DMS79 (cell line): ENCODE measurements at places on chromosomes 6 and 20.

GRCh38 chr6:141968632-141969031, 164.1 kb upstream of the GJE1 start:
- DNase-seq, result no peak

DNA sequence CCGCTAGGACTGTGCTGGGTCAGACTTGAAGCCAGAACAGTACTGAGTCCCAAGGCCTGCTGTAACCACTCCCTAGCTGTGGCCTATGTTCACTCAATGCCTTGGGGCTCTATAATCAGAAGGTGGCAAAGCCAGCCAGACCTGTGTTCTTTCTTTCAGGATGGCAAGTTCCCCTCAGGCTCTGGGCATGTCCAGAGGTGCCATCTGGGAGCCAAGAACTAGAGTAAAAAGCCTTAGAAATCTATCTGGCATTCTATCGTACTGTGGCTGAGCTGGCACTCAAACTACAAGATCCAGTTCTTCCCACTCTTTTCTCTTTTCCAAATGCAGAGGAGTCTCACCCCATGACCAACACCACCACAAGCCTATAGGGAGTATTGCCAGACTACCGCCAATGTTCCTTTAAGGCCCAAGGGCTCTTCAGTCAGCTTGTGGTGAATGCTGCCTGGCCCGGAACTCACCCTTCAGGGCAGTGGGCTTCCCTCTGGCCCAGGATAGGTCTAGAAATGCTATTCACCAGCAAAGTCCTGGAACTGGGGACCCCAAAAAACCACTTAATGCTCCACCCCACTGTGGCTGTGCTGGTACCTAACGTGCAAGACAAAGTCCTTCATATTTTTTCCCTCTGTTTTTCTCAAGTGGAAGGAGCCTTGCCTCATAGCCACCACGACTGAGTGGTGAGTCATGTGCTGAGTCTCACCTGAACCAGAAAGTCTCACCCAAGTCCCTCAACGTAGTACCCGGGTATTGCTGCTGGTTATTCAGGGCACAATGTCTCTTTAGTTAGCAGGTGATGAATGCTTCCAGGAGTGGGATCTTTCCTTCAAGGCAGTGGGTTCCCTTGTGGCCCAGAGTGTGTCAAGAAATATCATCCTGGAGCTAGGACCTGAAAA, 8.6 kb upstream of the SIRPB2 start:
- no peak for DNase-seq

- DNase-seq, result no peak
Measured at GRCh38 chr20:4369798-4370124, 351.9 kb upstream of the PRND start.

- no peak for DNase-seq
Measured at GRCh38 chr20:58429303-58429702, 40.3 kb downstream of the VAPB start.

- no peak for DNase-seq
Measured at GRCh38 chr6:6414931-6415330, 94.5 kb upstream of the F13A1 start.

DNA sequence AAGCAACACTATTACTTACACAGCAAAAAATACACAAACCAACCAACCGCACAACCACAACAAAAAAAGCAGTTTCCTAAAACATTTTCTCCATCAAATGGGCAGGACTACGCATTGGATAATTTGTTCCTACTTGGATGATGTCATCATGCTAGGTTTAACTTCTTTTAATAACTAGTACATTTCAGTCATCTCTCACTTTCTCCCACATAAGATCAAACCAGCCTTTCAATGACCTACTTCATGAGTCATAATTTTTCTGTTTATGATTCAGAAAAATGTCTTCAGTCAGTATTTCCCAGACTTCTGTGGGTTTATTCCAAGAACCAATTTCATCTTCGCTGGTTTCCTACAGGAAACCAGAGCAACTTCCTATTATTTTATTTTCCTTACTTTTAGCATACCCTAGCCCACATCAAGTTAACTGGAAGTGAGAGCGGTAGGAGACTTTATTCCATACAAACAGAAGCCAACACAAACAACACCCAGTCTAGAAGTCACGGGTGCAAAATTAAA, 134.2 kb downstream of the GMDS start:
- DNase-seq, result no peak

- no peak for DNase-seq
Measured at GRCh38 chr6:45001663-45002062, 326.5 kb upstream of the RUNX2 start.

- DNase-seq, result no peak
Measured at GRCh38 chr6:25042536-25042935, 106.8 kb upstream of the RIPOR2 start.

GRCh38 chr6:30735668-30736314, 6.7 kb downstream of the FLOT1 start:
- DNase-seq, result no peak

- no peak for DNase-seq
Measured at GRCh38 chr6:37540390-37540789, 40.7 kb upstream of the CCDC167 start.

- DNase-seq, result peak; percentile 10
Measured at GRCh38 chr20:16528078-16528477, 45.2 kb downstream of the KIF16B start.

GRCh38 chr6:165774903-165775601, 112.0 kb upstream of the PDE10A start:
- no peak for DNase-seq

- DNase-seq, result peak; percentile 36
Measured at GRCh38 chr6:134447423-134447822, 129.5 kb upstream of the SGK1 start.

DNA sequence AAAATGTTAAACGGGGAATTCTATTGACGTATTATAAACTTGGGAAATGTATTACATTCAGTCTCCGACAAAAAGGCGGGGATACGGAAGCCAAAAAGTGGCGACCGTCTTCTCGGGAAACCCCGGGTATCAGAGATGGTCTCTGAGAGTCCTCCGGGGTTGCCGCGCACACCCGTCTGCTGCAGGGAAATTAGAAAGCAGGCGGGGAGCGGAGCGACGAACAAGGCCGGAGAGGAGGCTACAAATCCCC, 1.5 kb downstream of the SALL4 start:
- DNase-seq, result no peak

DNA sequence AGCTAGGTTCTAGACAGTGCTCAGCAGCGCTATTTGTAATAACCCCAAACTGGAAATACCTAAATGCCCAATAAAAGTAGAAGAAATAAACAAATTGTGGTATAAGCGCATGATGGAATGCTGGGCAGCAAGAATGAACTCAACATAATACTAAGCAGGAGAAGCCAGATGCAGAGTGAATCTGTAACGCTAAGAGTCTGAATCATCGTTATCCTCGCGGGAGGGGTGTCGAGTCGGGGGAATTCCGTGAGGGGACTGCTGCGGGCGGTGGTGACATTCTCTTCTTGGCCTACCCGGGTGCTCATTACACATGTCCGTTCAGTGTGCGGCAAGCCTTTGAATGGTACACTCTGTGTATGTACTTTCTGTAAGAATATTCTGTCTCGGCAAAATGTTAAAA, 83.7 kb downstream of the SULF2 start:
- DNase-seq, result no peak

DNA sequence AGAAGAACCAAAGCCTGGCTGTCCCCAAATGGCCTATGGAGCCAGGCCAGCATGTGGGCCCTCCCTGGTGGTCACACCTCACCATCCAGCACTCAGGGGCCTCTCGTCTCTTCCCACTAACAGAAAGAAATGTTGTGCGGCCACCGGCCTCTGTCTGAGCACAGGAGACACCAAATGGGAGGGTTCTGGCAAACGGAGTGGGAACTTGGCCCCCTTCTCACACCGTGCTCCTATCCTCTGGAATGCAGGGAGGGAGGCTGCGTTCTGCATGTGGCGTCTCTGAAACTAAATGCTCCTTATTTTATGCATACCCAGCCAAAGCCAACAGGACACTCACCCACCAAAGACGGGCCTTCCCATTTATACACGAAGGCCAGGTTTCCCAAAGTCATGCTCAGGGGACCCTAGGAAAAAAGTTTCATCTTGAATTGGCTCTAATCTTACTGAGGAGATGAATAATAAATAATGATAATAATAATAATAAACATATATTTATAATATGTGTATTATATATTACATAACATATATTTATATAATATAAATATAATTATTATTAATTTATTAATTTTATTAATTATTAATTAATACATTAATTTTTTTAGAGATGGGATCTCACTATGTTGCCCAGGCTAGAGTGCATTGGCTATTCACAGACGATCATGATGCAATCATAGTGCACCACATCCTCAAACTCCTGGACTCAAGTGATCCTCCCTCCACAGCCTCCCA, 102.4 kb downstream of the FOXF2 start:
- DNase-seq, result no peak

DNA sequence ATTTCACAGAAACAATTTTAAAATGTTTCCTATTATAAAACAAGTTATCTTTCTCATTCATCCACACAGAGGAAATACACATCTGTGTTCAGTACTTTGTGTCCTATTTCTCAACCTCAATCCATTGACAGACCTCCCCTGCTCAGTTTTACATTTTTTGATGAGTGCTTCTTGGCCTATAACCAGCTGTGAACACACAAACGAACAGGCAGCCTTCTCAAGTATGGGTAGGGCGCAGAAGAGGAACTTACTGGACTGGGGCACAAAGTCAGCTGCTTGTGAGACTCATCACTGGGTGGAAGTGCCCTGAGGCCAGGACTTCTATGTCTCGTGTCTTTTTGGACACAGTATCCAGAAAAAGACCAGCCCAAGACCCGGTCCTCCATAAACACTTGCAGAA, 2.8 kb downstream of the RPS6KA2 start:
- DNase-seq, result no peak

- DNase-seq, result no peak
Measured at GRCh38 chr6:152099446-152100182, 292.1 kb downstream of the ESR1 start.

GRCh38 chr6:131565056-131565455, 8.0 kb upstream of the ARG1 start:
- no peak for DNase-seq

GRCh38 chr6:77334093-77334492, 129.2 kb downstream of the HTR1B start:
- no peak for DNase-seq

- DNase-seq, result peak; percentile 14
Measured at GRCh38 chr6:39684790-39685488, 40.3 kb downstream of the KIF6 start.

DNA sequence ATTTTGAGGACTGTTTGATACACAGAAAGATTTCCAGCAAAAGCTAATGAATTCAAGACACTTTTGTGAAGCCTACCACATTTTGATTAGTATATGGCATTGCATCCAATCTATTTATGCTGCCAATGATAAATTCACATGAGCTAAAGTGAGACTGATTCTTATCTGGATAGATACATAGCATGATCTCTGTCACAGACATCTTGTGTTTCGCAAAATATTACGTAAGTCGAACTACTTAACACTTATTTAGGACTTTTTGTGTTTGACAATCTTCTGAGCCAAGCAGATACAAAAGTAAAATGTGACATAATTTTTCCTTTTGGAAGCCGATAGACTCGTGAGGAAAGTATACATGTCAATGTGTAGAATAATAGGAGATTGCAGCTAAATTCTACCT, 251.6 kb downstream of the HACE1 start:
- no peak for DNase-seq

DNA sequence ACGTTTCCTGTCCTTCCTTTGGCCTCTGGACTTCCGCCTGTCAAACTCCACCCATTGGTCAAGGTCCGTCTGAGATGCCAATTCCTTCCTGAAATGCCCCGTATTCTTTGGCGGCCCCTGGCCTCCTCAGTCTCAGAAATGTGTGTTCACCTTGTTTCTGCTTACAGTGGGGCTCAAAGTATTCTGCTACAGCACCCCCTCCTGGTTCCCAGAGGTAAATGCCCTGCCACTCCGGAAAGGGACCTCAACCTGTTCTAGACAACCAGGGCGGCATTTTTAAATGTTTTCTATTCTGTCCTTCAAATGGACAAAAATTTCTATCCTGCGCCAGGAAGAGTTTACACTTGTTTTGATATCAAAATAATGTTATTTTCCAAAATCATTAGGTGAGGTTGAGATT, 12.1 kb upstream of the PAX1 start:
- DNase-seq, result no peak

GRCh38 chr6:157569543-157569942, 188.6 kb downstream of the ZDHHC14 start:
- no peak for DNase-seq

DNA sequence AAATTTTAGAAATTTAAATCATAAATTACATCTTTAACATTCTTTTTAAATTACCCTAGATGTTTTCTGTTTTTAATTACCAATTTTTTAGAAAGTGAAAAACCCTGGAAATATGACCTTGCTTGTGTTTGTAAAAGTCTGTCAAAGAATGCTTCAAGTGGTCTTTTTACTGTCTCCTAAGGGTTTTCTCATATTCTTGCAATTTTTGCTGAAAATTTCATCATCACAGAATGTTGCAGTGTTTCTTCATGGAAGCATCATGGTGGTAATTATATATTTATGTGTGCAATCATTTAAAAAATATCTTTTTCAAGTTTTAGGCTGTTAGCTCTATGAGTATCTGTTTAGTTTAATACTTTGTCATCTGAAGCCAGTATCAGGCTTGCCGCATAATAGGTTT, 178.2 kb downstream of the HDGFL1 start:
- DNase-seq, result no peak

- DNase-seq, result no peak
Measured at GRCh38 chr6:78995946-78996345, 82.1 kb downstream of the PHIP start.

- DNase-seq, result no peak
Measured at GRCh38 chr20:46040902-46041535, 12.0 kb downstream of the SLC12A5 start.

GRCh38 chr20:14555676-14556075, 218.3 kb upstream of the FLRT3 start:
- no peak for DNase-seq

GRCh38 chr20:467755-468154, 5.4 kb upstream of the TBC1D20 start:
- DNase-seq, result no peak

GRCh38 chr6:121582262-121582661, 146.8 kb downstream of the GJA1 start:
- DNase-seq, result no peak

GRCh38 chr6:515267-515666, 123.7 kb downstream of the IRF4 start:
- no peak for DNase-seq

GRCh38 chr6:2940010-2940850, 31.1 kb downstream of the SERPINB6 start:
- no peak for DNase-seq

- DNase-seq, result no peak
Measured at GRCh38 chr6:89539779-89540178, 98.8 kb downstream of the LYRM2 start.

DNA sequence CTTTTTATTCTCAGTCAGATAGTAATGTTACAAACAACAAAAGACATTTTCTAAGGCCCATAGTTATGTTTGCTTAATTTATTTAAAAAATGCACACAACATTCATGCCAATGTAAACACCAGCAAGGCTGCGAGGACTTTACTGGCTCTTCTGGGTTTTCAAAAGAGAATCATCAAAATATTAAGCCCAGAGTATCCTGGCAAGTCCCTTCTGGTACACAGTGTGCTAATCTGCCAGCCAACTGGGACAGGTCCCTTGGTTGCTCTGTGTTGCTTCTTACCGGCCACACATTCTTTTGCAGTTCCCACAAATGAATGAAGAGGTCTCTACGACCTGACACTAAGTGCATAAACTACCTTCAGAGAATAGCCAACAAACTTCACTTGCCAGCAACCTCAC, 42.6 kb upstream of the SPDEF start:
- no peak for DNase-seq
